Stimulated activated CD4-positive, alpha-beta T cell treated with anti-CD3 and anti-CD28 coated beads, Interleukin-1b, Interleukin-23, amount 100 ng/mL, for 48 hours (primary cell): ENCODE measurements at places on chromosomes 1 and 21.

- DNase-seq, result no peak
These were observed 2.1 kb downstream of the PADI1 start for GRCh38 chr1:17207046-17207445.

DNA sequence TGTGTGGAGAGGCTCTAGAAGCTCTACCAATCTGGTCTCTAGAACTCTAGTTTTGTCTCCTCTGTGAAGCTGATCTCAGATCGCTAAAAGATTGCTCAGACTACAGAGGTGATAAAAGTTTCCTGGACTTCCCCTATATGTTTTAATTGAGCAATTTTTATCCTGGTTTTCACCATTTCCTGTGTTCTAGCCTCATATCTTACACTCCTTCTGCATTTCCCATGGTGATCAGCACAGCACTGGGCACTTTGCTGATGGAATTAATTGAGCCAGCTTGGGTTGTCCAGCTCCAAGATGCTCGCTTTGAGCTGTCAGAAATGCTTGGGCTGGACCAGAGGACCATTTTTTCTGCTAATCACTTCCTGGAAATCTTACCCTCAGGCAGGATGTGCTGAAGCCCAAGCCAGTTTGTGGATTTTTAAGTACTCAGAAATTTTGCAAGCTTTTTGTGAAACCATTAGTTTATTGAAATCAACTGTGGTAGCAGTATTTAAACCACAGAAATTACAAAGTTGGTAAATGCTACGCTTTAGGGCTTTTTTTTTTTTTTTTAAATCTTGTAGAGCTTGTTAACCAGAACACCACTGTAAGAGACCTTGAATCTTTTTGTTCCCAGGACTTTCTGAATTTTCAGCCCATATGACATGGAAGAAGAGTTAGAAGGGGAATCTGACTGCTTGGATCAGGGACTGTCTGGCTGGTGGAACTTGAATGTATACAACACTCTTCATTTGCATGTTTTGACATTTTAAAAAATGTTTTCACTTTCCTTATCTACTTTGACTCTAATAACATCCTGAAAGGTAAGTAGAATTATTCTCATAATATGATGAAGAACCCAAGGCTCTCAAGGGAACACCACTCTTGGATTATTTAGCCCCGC lies 28.4 kb downstream of the CD48 start:
- DNase-seq, result no peak

DNA sequence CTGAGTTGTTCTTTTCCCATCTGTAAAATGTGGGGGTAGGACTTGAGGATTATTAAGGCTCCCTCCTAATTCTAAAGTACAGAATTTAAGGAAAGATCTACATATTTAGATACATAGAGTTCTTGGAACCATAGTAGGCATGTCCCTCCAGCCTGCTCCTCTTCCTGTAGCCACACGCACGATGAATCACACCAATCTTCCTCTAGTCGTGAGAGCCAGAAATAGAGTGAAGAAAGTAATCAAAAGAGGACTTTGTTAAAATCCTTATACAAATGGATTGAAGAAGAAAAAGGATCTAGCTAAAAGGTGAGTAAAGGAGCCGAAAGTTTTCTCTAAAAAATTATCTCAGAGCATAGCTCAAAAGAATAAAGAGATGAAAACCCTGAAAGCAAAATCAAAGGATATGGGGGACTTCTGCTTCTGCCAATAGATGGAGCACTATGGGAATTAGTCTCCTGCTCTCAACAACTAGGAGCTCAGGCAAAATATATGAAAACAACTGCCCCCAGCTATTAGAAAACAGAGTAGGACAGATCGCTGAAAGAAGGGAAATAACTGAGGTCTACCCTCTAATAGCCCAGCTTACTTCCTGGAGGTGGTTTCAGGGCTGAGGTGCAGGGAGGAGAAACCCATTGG lies 8.5 kb downstream of the C1orf141 start:
- DNase-seq, result no peak

GRCh38 chr1:243473227-243474135 lies 217.6 kb downstream of the SDCCAG8 start:
- DNase-seq, result no peak

DNA sequence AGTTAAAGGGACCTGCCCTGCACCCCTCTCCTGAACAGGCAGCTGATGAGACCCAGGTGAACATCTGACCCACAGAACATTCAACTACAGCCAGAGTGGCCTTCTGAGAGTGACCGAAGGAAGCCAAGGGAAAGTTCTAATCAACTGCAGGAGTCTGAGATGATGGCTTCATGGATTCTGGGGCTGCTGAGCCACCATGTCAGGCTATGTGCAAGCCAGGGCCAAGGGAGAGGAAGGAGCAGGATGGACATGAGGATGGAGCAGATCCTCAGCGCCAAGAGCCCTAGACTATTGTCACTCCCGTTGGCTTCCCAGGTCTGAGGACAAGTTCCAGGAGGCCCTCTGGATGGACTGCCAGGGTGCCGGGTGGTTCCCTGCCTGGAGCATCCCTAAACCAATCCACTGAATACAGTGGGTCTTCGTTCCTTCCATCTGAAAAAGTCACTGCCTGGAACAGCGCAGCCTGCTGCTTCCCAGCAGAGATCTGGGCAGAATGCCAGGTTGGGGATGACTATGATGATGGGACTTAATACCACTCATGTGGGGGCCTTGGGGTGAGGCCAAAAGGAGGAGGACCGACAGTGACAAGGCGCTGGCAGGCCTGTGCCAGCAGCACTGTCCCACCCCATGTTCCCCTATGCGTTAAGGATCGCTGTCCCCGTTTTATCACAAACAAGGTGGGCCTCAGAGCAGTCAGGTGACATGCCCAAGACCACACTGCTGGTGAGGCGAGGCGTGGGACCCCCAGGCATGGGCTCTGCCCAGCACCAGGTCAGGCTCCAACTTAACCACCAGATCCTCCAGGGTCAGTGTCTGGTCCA lies 19.8 kb downstream of the SPOCD1 start:
- no peak for DNase-seq

DNA sequence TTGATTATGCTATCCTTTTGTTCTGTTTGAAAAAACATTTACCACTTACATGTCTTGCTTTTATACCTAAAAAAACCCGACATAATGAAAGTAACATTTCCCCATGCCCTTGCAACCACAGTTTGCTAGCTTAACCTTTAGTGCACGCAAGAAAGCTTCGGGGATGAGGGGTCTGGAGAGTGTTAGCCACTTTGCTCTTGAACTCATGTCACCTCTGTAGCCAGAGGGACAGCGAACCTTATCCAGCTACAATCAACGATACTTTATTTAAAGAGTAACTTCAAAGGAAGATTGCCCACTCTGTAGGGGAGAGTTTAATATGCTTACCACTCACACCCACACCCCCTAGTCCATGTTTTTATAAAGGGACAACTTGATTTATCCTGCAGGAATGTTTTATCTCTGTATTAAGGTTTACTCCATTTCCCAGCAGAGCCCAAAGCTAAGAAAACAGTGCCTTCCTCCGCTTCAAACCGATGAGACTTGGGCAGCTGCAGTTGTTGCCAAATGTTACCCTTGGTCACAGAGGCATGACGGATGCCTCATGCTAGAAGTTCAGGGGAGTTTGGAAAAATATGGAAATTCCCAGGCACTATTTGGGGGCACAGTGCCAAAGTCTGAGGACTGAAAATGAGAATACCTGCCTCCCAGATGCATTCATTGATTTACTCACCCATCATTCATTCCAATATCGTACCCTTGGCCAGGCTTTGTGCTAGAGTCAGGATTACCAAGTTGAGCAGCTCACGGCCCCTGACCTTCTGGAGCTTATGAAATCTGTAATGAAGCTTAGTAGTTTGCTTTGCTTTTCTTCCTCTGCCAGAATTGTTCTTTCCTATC lies 61.4 kb upstream of the VCAM1 start:
- no peak for DNase-seq

GRCh38 chr1:27127419-27127818 lies 27.5 kb downstream of the SLC9A1 start:
- DNase-seq, result no peak

DNA sequence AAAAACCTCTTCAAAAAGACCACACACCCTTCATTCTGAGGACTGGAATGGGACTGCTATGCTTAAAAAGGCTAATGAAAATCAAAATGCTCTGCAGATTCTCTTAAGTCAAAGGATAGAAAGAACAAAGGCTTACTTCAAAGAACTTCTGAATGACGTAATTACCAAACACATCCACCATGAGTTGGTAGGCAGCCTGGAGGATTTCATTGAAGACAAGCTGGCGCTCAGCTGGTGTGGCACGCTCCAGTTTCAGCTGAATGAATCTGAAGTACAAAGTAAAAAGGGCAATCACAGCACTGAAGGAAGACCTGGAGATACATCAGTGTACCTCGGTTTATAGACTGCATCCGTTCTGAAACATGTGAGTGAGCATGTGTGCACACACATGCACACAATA lies 43.5 kb upstream of the SDC3 start:
- no peak for DNase-seq

DNA sequence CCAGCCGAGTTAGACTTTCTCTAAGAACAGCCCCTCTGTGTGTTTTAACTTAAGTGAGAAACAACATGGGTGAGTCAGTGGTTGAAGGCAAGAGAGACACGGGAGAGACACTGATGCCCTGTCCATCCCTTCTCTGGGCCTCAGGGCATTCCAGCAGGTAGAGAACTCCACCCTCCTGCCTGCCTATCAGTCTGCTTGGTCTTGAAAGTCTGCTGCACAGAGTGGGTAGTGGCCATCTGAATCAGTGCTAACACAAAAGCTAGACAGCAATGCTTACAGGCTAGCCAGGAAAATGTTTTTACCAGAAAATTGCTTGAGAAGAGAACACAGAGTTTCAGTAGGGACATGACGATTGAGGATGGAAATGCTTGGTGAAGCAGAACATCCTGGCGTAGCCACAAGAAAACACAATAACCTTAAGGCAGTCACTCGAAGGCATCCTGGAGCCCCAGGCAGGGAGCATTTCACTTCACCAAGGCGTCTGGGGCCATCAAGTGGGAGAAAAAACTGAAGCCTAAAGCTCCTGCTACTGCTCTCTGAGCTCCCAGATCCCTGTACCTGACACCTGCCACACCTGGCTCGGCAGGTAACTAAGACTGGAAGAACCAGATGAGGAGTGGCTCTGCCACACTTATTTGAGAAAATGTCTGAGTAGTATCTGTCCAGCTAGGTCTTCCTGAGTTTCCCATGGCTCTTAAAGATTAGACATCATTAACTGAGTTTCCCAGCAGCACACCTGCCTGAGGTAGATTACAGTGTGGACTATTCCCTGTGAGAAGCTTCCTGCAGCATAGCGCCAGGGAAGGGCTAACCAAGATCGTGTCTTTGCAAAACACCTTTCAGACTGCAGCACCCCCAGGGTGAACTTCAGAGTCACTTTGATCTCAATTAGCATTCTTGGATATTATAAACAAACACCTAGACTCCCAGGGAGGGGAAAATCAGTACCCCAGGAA lies 18.1 kb upstream of the LBR start:
- DNase-seq, result no peak

DNA sequence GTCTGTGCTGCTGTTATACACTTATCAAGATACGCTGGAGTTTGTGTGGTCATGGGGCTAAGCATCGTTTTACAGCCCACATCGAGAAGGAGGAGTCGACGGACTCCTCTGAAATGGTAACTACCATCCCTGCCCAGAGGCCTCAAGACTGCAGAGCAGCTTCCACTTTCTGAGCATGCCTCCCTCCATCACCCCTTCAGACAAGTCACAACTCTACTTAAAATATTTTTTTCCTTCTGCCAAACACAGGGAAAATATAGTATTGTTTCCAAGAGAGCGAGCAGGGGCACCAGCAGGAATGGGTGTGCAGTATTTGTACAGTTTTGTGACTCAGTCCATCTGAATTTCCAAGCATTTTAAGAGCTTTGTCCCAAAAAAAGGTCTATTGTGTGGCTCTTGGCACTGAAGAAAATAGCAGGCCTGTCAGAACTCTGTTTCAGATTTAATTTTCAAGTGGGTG lies 14.1 kb downstream of the EVA1C start:
- no peak for DNase-seq

DNA sequence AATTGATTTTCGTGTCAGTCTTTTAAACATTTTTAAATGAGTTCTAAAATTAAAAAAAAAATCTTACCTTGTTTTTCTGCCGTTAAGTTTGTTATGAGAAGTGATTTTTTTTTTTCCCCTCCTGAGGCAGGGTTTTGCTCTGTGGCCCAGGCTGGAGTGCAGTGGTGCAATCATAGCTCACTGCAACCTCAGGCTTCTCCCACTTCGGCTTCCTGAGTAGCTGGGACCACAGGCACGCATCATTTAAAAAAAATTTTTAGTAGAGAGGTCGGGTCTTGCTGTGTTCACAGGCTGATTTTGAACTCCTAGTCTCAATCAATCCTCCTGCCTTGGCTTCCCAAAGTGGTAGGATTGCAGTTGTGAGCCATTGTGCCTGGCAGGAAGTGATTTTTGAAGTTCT lies 41.1 kb downstream of the MTR start:
- DNase-seq, result no peak

GRCh38 chr1:80933346-80933745 lies 867.4 kb upstream of the ADGRL2 start:
- no peak for DNase-seq

DNA sequence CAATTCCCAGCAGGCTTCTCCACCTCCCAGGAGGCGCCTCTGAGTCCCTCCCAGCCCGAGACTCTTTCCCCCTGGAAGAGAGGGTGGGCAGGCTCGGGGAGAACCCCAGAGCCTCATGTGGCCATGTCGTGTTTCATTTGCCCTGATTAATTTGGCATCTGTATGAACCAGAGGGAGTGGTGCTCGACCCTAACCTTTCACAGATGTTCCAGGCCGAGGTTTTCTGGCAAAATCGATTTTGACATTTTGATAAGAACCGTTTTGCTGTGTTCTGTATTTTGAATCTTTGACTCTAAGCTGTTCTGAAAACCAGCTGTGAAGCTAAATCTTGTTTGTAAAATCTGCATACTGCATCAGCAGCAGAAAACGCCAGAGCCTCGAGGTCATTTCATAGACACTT lies 367.4 kb downstream of the CAMTA1 start:
- DNase-seq, result no peak

DNA sequence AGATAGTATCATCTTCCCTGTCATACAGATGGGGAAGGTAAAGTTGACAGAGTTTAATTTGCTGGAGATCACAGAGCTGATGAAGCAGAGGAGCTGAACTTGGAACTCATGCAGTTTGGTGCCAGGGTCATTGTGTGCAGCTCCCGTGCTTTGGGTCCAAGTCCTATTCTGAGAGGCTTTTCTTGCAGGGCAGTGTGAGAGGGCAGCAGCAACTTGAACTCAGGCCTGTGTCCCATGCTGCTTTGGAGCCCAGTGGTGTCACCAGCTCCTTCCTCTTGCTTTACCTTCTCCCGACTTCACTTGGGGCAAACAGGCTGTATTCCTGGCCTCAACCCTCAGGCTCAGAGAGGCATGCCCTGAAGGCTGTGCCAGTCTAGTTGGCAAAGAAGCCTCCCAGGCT lies 24.7 kb downstream of the INAVA start:
- no peak for DNase-seq

DNA sequence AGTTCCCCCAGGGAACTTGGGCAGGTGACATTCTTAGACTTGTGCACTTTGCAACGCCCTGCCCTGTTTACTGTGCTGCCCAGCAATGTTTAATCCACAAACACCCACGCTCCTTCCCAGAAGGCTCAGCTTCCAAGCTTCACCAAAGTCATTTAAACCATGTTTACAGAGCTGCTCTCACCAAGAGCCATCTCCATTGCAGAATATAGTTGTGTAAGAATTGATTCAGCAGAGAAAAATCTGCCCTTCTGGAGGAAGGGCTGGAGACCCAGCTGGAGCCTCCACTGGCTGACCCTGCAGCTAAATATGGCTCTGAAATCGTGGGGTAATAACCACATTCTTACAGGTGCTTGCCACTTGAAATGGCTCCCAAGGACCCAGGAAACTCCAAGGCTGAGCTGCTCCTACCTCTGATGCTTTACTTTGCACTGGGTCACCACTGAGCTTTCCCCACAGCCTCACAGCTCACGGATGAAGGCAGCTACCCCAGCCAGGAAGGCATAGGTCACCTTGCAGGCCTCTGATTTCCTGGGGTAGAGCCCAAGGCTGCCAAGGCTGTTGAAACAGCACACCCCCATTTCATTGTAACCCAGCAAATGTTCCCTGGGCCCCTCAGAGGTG lies 8.7 kb downstream of the CAPN2 start:
- DNase-seq, result no peak
